Vagina (tissue), 2 donors: ENCODE measurements at places on chromosomes 3 and 15.

DNA sequence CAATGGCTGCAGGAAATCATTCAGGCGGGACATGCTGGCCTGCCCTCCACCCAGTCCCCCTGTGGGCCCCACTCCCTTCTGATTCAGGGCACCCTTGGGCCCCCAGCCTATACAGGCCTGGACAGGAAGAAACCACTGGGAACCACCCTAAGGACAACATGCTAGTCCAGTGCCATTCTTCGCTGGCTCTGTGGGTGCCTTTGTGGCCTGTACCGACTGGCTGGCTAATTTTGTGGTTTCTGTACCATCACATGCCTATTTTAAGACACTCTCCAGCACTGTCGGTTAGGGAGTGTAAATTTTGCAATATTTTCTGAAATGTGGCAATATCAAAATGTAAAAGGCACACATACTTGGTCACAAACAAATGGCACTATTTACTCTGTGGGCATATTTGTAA, 61.4 kb upstream of the POLG start:
- no peak for DNase-seq

GRCh38 chr3:18135060-18135814, 289.9 kb downstream of the SATB1 start:
- DNase-seq: no peak

GRCh38 chr15:90597577-90597976, 67.9 kb downstream of the CRTC3 start:
- DNase-seq: no peak

GRCh38 chr3:131744765-131745164, 242.0 kb upstream of the MRPL3 start:
- no peak for DNase-seq

DNA sequence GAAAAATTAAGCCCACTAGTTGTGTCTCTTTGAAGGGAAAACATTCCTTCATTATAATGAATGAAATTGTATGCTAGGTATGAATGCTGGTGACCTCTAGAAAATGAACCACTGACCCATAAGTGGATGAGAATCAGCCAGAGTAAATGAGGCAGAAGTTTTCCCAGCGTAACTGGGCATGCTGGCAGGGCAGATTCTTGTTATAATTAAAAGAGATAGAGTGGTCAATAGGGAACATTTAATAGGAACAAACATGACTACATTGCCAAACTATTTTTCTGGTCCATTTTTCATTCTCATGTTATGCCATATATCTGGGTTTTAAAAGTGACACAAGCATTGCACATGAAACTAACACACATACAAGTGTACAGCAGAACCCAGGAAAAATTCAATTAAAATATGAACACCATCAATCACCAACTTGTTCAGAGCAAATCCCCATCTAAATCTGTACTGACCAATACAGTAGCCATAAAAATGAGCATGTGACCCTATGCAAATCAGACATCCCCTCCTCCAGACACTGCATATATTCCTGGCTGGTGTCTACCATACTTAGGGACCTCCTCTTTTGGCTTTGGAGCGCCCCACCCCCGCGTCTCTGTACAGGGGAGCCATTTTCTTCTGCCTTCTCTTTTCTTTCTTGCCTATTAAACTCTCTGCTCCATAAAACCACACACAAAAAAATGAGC, 4.0 kb downstream of the CLRN1 start:
- no peak for DNase-seq

GRCh38 chr15:73127302-73127936, 75.2 kb downstream of the NEO1 start:
- DNase-seq: no peak

DNA sequence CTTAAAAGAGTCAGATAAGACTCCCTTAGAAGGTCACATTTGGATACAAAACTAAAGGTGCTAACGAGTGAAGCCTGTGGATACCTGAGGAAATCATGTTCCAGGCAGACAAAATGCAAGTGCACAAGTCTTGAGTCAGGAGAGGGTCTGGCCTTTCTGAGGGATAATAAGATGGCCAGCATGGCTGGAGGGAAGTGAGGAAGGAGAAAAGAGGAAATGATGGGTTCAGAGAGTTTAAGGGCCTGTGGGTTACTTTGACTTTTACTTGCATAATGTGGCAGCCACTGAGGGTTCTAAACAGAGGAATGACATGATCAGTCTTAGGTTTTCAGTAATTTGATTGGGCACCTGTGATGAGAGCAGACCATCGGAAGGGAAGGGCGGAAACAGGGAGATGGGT, 3.5 kb upstream of the ROPN1B start:
- DNase-seq: no peak

DNA sequence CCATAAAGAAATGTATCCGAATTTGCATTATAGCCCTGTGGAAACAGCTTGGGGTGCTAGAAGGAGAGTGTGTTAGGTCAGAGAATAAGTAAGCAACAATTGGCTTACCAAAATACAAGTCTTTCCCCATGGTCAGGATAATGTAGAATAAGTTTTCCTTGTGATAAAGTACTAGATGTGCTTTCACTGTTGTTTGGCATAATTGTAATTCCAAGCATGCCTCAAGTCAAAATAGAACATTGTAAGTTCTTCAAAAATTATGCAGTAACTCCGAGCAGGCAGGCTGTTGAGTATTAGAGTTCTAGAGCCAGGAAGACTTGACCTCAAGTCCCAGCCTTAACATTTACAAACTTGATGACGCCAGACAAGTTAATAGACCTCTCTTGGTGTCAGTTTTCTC, 242.0 kb downstream of the TUSC7 start:
- DNase-seq: no peak

DNA sequence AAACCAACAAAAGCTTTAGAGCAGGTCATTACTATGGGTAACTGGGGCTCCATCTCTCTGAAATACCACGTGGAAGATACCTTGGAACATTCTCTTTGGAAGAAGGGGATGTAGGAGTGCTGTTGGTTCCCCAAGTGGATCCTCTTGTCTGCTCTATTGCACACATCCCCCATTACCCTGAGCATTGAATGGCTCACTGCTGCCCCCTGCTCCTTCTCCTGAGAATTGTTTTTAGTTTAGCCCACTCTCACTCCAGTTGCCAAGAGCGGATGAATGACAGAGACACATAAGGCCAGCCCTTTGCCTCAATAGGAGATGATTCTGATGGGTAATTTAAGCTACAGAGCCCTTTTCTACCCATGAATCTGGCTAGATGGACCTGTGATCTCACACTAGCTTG, 135.6 kb upstream of the SUCLG2 start:
- DNase-seq: no peak

- no peak for DNase-seq
These were observed 28.4 kb upstream of the AKAP13 start for GRCh38 chr15:85351965-85352364.

- DNase-seq: no peak
These were observed 83.9 kb upstream of the PSMD6 start for GRCh38 chr3:64107190-64107589.

GRCh38 chr3:194960446-194961032, 274.9 kb downstream of the FAM43A start:
- peak; percentile 79 for DNase-seq

DNA sequence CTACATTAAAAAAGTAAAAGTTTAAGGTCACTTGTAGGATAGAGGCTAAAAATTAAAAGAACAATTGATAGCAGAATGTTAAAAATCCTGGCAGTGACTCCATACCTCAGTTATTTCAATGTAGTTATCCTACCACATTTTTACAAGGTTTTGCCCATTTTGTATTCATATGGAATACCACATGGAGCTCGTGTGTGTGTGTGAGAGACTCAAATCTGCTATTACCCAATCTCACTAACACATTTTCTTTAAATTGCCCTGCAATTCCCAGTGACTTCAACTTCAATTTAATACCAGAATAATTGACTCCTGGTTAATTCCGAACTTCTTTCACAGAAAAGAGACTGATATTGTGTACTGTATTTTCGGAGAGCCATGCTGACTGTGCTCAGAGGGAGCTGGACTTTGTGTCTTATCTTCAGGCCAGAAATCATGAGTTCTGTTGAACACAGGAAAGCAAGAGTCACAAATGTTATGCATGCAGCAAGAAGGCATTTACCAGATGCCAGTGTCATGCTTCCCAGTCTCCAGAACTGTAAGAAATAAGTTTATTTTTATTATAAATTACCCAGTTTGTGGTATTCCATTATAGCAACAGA, 529.0 kb upstream of the NECTIN3 start:
- no peak for DNase-seq

DNA sequence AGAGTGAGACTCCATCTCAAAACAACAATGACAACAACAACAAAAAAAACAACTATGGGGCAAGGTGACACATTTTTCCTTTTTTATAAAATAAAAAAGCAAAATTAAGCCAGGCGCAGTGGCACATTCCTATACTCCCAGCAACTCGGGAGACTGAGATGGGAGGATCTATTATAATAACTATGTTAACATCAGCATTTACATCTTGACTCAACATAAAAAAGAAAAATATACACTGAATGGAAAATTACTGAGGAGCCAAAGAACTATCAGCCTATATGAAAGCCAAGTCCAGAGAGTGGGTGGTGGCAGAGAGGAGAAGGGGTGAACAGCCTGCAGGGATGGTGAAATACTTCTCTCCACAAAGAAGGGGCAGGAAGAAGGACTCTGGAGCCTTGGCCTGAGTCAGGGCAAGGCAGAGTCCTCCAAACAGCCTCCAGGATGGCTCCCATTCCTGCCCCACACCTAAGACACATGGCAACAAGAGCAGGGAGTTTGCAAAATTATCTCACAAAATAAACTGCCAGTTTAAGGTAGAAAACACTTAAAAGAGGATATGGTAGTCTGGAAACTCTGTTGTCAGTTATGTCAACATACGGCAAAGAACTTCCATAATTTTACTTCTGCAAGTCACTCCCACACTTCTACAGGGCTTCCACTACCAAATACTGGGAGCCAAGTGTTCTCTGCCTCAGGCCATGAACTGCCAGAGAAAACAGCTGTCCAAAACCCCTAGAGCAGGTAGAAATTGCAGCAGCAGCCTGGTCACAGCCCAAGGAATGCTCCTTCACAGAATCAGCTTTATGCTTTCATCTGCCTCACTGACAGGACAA, 25.9 kb downstream of the HSPBAP1 start:
- no peak for DNase-seq

GRCh38 chr3:43963208-43963607, 272.5 kb downstream of the ABHD5 start:
- no peak for DNase-seq

DNA sequence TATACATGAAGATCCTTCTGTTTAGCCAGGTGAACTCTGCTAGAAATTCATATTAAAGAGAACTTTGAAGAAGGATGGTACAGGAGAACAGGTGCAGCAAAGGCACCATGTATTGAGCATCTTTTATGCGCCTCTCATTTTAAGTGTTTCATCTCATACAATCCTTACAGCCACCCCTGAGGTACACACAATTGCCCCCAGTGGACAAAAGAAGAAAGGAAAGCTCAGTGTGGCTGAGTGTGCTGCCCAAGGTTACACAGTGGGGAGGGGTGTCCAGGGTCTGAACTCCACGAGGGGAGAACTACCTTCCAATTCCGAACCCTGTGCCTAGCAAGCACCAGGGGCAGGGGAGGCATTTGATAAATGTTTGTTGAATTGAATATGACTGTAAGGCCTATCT, 98.6 kb downstream of the MECOM start:
- DNase-seq: no peak

- DNase-seq: no peak
These were observed 989 bp downstream of the GNB4 start for GRCh38 chr3:179450261-179450701.

GRCh38 chr15:92062505-92062904, 209.0 kb downstream of the SLCO3A1 start:
- no peak for DNase-seq

DNA sequence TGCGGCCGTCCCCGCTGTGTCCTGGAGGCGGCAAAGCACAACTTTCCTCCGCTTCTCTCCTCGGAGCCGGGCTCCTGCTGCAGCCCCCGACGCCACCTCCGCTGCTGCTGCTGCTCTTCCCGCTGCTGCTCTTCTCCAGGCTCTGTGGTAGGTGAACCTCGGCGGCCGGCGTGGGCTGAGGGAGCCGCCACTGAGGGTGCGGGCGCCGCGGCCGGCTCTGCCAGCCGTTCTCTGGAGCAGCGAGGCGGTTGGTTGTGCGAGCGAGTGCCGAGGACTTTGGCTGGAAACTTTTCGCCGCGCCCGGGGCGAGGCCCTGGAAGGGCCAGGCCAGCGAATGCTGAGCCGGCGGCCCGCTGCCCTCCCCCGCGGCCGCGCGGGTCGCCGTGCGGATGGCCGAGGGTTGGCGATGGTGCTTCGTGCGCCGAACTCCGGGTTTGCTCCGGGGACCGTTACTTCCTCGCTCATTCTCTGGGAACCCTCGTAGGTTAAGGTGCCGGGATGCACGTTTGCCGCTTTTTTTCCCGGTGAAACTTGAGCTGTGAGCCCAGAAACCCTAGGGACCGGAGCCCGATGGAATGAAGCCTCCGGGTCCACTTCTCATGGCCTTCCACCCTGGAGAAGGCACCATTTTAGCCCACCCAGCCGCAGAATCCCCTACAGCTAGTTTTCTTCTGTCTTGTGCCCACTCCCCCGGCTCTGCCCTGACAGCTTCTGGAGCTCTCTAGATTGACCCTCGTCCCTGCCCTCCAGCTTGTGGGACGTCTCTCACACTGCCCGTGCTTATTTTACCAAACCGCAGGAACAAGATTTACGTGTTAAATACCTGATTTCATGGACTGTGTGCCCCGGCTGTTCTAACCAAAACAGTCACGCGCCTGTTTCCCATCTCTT, 660 bp downstream of the NECTIN3 start:
- DNase-seq: no peak

DNA sequence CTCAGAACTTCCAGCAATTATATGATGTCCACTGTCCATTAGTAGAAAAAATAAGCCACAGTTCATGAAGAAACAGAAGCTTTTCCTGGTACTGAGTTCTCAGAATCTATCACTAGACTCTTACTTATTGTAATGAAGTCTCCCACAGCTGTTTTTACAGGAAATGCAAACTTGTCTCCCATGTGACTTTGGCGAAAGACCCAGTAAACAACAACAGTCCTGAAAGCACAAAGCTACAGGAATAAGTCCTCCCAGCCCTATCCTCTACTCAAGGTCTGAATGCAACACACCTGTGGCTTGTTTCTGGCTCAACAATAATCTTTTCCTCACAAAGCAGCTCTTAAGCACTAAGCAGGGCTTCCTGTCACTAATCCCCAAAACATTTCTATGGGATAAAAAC, 55.9 kb downstream of the EOMES start:
- peak; percentile 18 for DNase-seq

GRCh38 chr3:52062505-52062904, 6.1 kb upstream of the DUSP7 start:
- DNase-seq: no peak

DNA sequence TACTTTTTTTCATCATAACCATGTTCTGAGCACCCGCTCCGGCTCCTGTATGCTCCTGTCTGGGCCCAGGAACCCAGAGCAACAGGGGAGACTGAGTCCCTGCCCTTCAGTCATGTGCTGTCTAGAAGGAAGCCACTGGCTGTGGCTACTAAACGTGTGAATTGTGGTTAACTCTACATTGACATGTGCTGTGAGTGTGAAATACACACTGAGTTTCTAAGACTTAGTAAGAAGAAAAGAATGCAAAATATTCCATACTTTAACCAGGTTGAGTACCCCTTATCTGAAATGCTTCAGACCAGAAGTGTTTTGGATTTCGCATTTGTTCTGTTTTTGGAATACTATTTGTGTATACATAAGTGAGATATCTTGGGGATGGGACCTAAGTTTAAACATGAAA, 42.8 kb upstream of the CGNL1 start:
- no peak for DNase-seq

- DNase-seq: no peak
These were observed 235.4 kb downstream of the NFKBIZ start for GRCh38 chr3:102084704-102085103.
